Activated CD4-positive, alpha-beta T cell treated with anti-CD3 and anti-CD28 coated beads for 24 hours (primary cell): ENCODE measurements at places on chromosomes 5 and 9.

DNA sequence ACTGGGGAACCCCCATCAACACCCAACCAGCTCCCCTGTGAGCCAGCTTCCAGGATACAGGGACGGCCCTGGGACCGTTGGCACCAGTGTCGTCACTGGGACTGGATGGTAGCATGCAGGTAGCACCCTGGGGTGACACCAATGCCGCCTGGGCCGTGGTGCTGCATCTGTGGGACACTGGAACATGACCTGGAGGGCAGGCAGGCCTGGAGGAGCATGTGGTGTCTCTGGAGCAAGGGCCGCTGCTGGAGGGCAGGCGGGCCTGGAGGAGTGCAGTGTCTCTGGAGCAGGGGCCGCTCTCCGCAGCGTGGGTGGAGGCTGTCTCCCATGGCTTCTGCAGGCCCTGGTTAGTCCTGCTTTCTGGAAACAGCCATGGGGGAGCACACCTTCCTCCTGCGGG lies 13.1 kb downstream of the LPCAT1 start:
- DNase-seq, result no peak

DNA sequence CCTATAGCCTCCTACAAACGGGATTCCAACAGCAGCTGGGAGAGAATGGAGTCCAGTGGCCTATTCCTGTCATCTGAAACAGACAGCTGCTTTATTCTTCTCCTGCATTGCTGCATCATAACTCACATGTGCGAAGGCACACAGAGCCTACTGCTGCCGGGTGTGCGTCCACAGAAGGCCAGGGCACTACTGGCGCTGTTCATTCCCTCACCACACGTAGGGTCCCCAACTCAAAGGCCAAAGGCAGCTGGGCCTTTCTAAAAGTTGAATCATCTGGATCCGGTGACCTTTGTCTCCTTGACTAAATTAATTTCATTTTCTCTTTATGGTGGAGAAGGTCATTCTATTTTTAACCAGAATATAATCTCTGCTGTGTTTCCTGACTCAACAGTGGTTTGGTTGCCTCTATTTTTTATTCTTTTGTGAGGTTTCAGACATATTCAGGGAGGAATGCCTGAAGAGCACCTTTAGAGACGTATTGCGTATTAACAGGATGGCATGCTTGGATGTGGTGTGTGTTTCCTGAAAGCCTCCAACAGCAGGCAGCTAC lies 10.8 kb upstream of the SPATA24 start:
- DNase-seq, result no peak

DNA sequence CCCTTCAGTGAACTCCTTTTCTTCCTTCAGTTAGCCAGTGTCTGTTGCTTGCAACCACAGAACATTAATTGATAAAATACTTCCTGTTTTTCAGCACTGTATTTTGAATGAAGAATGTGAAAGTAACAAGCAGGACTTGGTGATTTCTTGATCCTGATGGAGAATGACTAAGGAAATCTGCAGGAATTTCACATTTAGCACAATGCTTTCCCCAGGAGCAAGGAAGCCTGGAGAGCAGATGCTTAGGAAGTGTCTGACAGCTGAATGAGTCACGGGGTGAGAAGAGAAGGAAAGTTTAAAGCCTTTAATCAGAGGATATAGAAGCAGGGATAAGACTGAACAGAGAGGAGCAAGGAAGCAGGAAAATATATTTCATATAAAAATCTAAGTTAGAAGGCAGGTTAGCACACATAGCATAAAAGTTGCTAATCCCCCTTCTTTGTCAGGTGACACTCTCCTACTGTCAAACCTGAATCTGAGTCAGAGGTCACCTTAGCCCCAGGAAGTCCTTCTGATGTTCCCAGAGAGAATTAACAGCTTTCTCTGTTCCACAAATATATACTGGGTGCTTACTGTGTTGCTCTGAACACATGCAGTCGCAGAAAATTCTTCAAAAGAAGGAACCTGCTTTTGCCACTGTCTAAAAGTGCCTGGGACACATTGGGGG lies 59.7 kb downstream of the GNA14 start:
- DNase-seq, result no peak

DNA sequence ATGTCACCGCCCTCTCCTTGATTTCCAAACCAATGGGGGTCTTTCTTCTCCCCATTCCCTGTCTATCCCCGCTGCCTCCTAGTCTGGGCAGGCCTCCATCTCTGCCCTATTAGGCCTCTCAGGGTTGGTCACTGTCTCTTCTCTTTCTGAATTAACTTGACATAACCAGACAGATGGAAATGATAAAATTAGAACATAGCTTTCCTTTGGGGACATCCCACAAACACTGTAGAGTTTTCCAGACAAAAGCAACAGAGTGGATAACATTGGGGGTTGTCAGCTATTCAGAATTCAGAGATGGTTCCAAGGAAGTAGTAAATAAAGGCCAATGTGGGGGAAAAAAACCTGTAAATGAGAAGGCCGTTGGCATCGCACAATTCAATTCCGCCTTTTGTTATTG lies 24.7 kb downstream of the LHX6 start:
- no peak for DNase-seq

GRCh38 chr5:143880178-143880577 lies 68.2 kb downstream of the HMHB1 start:
- DNase-seq, result no peak

DNA sequence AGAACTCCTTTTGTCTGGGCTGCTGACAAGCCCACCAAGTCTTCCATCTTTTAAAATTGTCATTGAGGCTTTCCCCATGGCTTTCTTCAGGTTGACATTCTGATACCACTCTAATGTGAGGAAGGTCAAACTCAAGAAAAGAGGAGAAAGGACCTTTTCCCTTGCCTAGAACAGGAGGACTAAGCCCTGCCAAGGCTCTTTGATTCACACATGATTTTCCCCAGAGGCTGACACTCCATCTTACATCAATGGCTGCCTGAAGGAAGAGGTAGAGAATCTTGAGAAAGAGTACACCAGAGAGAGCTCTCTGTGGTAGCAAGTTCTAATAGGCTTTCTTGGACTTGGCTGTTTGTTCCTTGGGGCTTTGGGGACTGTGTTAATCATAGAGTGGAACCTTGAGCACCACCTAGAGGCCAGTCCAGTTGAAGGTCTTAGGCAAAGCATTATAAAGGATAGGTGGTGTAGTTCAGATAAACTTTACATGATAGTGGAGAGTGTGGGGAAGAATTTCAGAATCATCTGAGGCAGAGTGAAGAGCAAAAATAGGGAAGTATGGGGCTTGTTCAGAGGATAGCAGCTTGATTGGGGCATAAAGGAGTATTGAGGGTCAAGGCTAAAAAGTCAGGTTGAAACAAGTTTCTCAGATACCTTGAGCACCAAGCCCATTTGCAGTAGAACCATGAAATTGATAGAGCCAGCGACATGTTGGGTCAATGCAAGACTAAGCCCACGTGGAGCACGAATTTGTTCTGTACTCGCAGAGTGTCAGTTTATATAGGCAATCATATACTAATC lies 36.7 kb downstream of the NDFIP1 start:
- DNase-seq, result peak; percentile 40

DNA sequence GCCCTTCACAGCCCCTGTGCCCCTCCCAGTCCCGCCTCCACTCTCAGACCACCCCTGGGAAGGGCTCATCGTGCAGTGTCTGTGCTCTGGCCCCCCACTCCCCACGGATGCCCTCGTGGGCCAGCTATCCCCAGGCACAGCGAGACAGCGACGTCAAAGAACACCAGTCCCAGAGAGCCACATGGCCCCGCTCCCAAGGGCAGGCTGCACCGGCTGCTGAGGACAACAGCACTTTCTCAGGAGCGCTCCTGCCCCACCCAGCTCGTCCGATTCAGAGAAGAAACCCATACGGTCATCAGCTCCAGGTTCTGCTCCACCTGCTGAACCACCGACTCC lies 4.8 kb upstream of the SNAPC4 start:
- DNase-seq, result no peak

GRCh38 chr5:36573438-36573837 lies 33.0 kb upstream of the SLC1A3 start:
- no peak for DNase-seq

DNA sequence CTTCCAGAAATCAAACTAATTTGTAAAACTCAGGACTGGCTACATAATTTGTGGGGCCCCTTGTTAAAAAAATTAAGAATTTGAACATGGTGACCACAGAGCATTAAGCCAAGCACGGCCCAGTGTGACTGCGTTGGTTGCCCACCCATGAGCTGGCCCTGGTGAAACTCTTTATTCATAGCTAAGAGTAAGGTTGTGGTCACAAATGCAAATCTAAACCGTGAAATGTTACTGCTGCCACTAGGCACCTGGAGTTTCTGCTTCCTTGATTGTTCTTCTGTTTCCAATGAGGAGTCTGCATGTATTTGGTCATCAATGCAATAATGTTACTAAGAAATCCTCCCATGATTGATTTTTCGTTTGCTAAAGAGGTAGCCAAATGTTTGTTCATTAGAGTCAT lies 4.2 kb downstream of the GCNT1 start:
- no peak for DNase-seq

DNA sequence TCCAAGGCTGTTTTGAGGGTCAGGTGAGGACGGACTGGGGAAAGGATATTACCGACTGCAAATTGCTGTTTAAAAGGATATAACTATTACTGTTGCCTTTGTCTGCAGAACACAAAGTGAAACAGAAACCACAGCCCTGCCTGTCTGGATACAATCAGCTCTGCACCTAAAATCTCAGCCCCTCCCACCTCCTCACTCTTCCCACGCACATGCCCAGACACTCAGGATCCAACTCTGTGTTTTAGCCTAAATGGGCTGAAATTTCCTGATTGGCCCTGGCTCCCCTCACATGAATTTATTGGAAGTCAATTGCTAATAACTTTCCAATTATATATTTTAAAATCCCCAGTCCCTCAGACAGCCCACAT lies 176.3 kb upstream of the PPP1R26 start:
- DNase-seq, result no peak

GRCh38 chr5:137731176-137731575 lies 4.7 kb downstream of the KLHL3 start:
- no peak for DNase-seq

GRCh38 chr5:8057769-8058168 lies 188.8 kb downstream of the MTRR start:
- DNase-seq, result no peak

DNA sequence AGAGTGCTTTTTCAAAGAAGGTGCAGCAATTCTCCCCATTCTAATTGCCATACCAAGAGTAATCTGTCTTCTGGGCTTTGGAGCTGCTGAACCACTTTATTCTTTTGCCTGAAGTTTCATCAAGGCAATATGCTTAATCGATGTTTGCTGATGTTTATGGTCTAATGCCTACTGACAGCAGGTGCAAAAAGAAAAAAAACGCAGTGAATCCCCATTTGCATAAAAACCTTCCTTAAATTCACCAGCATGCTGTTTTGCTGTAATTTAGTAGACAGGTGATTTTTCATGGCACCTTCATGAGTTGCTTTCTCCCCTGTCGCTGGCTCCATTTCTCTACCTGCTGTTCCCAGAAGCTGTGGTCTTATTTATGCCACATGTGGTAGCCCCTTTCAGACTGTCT lies 83.1 kb upstream of the MAST4 start:
- DNase-seq, result no peak

DNA sequence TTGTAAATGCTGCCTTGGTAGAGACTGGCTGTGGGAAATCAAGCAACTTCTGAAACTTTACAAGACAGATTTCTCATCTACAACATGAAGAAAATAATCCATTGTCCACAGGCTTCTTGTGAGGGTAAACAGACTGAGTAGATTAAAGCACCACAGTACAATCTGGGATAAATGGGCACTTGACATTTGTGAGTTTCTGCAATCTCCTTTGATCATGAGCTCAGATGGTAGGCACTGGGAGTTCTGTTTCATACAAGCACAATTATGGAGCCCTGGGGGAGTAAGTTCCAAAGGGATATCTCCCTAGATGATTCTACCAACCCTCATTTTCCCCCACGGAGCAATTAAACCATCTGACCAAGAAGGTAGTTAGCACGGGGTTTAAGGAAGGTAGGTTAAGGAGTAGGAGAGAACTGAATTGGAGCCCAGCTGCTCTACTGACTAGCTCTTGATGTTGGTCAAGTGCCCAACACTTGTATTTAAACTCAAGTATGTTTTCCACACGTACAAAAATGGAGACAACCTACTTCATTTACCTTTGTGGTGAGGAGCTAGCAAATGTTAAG lies 479.5 kb upstream of the TNC start:
- no peak for DNase-seq

- no peak for DNase-seq
Measured at GRCh38 chr9:106920701-106921283, 57.8 kb downstream of the ZNF462 start.

- DNase-seq, result no peak
Measured at GRCh38 chr9:124784509-124784908, 7.6 kb downstream of the OLFML2A start.

DNA sequence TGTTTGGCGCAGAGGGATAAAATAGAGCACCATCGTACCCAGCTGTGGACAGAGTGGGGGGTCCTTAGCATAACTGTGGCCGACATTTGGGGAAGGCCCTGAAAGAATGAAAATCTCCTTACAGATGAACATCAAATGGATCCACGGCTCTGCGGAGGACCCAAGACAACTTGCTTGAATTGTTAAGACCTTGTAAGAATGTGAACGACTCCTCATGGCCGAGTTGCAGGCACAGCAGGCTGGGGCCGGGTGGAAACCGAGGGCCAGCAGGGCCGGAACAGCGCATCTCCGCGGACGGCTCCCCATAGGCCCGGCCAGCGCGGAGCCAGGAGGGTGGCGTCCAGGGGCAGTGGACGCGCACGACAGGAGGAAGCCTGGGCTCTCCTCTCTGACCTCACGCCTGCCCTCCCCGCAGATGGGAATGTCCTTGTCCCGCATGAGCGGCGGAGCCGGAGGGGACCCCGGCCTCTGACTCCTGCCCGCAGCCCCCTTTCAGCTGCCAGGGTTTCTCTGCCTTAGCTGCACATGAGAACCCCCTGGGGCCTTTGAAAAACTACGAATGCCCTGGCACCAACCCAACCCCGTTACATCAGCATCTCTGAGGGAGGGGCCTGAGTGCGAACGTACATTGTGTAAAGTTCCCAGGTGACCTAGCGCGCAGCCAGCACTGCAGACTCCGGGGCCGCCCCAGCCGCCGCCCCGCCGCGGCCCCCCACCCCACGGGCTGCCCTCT lies 36.2 kb upstream of the PTCH1 start:
- no peak for DNase-seq

DNA sequence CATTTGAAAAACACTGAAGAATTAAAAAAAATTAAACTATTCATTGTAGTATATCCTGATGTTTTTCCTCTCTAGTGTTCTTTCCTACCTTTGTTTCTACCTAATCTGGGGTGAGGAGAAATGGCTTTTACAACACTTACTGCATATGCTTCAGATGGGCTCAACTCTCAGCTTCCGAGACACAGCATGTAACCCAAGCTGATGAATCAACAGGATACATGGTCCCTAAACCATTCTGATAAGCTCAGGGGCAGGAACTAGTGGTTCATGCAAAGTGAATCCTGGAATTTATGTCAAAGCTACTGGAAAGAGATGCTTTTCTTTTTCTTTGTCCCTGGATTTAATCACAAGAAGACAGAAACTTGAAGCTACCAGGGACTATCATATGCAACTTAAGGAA lies 672.5 kb upstream of the RORB start:
- no peak for DNase-seq

GRCh38 chr5:37769108-37769507 lies 70.7 kb downstream of the GDNF start:
- no peak for DNase-seq

- DNase-seq, result no peak
Measured at GRCh38 chr5:39547553-39548154, 122.9 kb upstream of the DAB2 start.

GRCh38 chr9:36438536-36439236 lies 38.6 kb upstream of the RNF38 start:
- no peak for DNase-seq
